ENCODE measurements at places on chromosomes 12 and 14.

GRCh38 chr14:32366256-32366879 is 37.3 kb downstream of the AKAP6 start:
- DNase-seq, result no peak

GRCh38 chr14:42719391-42719790 is 1112.7 kb downstream of the LRFN5 start:
- no peak for DNase-seq

DNA sequence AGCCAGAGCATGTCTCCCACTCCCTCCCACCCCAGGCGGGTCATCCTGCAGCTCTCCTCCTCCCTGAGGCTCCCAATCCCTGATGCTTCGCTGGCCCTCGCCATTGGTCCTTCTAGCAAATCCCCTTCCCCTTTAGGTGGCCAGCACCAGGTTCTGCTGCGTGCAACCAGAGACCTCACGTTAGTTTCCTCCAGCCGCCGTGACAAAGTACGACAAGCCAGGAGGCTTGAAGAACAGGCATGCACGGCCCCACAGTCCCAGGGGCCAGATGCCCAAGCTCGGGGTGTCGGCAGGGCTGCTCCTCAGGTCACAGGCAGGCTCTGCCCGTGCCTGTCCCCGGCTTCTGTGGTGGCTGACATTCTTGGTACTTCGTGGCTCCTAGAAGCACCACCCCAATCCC is 95.8 kb downstream of the RIMBP2 start:
- no peak for DNase-seq

GRCh38 chr12:13606290-13606689 is 375.1 kb downstream of the GRIN2B start:
- DNase-seq, result no peak

Data from activated T-cell treated with anti-CD3 and anti-CD28 coated beads for 1 hour (primary cell).